ENCODE measurements at places on chromosomes 1 and 21.

GRCh38 chr1:172699111-172699510 lies 40.2 kb downstream of the FASLG start:
- peak; percentile 80 for DNase-seq

DNA sequence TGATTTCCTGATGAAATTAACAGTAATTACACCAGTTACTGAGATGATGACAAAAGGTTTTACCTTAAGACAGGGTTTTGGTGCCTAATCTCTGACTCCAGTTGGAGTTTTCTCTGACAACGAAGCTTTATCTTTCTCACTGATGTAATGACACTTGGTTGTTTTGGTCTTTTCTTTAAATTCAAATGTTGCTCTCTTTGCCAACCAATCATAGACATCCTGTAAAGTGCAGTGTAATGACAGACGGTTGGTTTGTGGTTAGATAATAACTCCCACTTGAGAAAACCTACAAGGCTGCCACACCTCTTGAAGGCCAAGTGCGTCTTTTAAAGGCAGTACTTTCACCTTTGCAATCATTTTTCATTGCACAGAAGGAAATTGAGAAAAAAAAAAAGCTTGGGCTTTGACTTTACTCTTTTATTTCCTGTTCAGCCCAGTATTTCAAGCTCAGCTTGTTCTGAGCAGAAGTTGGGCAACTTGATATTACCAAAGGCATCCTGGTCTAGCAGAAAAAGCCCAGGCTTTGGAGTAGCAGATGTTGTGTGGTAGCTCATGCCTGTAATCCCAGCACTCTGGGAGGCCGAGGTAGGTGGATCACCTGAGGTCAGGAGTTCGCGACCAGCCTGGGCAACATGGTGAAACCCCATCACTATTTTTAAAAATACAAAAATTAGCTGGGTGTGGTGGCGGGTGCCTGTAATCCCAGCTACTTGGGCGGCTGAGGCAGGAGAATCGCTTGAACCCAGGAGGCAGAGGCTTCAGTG lies 14.9 kb downstream of the PDIK1L start:
- peak; percentile 87 for DNase-seq

GRCh38 chr1:109821831-109822745 lies 58.4 kb upstream of the EPS8L3 start:
- DNase-seq = no peak

DNA sequence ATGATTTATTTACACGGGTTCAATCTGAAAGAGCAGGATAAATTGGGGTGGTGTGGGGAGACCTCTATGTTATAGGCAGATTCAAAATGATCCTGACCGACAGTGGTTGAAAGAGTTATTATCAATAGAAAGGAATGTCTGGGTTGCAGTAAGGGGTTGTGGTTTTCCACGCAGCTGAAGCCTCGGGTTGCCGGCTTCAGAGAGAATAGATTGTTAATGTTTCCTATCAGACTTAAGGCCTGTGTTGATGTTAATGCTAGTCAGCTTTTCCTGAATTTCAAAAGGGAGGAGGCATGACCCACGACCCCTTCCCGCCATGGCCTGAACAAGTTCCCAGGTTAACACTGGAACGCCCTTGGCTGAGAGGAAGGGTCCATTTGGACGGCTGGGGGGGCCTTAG lies 2.2 kb upstream of the UBE2J2 start:
- no peak for DNase-seq

GRCh38 chr1:238648751-238649150 lies 737.6 kb upstream of the CHRM3 start:
- DNase-seq = no peak

DNA sequence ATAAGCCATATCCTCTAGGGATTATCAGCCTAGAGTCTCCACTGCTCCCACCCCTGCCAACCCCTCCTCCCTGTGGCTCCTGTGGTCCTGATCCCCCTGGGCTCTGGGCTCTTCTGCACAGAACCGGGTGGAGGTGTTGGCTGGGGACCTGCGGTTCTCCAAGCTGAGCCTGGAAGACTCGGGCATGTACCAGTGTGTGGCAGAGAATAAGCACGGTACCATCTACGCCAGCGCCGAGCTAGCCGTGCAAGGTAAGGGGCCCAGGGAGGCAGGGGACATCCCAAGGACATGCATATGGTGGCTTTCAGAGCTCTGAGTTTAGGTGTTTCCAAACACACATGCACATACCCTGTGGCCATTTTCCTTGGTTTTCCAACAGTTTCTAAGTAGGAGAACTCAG lies 19.3 kb downstream of the CNTN2 start:
- DNase-seq = no peak

DNA sequence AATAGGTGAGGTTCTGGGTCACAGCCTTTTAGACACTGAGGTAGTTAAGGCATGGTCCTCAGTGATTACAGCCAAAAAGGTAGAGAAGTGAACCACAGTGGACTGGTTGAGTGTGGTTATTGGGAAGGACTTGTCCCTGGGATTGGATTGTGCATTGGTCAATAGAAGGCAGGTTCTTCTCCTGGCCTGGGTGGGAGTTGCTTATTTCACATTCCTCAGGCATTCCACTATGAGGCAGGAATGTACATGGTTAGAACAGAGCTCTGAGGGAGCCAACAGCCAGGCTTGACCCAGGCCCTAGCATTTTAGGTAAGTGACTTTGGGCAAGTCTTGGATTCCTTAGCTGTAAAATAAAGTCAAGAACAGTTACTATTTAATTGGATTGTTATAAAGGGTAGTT lies 97.9 kb upstream of the MARK1 start:
- no peak for DNase-seq

DNA sequence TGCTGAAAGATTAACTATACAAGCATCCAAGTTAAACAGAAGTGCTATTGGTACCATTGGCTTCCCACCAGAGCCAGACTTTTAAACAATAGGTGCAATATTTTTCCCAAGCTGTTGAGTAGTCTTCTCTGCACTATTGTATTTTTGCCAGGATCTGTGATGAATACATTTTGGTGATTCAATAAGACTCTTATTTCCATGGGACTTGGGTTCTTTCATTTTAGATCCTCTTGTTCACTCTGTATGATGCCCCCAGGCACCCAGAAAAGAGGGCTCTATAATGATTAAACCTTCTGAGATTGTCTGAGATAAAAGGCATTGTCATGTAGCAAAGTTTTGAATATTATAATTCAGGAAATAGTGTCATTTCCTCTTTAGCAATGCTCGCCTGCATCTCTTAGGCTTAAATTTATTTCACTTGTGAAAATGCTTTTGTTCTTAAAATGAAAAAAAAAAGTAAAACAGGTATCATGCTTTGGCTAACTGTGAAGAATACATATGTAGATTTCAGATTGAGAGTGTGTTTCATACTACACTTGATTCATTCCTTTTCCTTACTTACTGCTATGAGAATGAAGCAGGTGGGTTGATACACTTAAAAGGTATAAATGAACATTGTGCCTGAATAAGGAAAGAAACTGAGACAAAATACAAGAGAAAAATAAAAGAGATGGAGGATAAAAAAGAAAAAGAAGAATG lies 275.0 kb downstream of the HMCN1 start:
- no peak for DNase-seq

All from T-helper 2 cell (primary cell).